SJSA1 (cell line): ENCODE measurements at places on chromosomes 6 and 20. TPM values are rescaled to one million over a fixed set of nuclear protein-coding genes. Genes with fewer than 3 reads are reported as not detected.

SPATS1 gene
- not detected in 2 replicates for total RNA-seq

- peak; percentile 16 for DNase-seq
Measured at GRCh38 chr6:337805-338368, 45.6 kb downstream of the DUSP22 start.

- DNase-seq: no peak
Measured at GRCh38 chr20:63534427-63534830, 2.7 kb downstream of the PTK6 start.

ATP6V1G2 gene
- 0.13 TPM in 1 of 2 replicates, not detected in the other for total RNA-seq

MKKS gene
- total RNA-seq: 8.6 and 11.8 TPM in 2 replicates

GRCh38 chr20:44533928-44534327 is 12.1 kb upstream of the SERINC3 start:
- no peak for DNase-seq

GRCh38 chr6:73608761-73609160 is 45.0 kb downstream of the SLC17A5 start:
- no peak for DNase-seq

DNA sequence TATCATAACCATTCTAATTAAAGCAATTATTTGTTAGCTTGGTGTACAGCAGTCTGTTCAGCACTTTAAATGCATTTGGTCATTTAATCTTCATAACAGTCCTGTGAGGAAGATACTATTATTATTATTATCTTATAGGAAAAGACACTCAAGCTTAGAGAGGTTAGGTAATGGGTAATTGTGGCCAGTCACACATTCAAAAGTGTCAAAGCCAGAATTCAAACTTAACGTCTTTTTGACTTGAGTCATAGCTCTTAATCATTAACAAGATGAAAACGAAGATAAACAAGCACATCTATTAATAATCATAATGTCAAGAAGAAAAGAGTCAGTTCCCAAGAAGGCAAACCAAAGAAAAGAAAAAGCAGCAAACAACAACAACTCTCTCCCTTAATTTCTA is 251.0 kb downstream of the SYNE1 start:
- no peak for DNase-seq

GRCh38 chr6:130050230-130050629 is 31.8 kb downstream of the L3MBTL3 start:
- no peak for DNase-seq

PTK6 gene
- not detected in 2 replicates for total RNA-seq

DNA sequence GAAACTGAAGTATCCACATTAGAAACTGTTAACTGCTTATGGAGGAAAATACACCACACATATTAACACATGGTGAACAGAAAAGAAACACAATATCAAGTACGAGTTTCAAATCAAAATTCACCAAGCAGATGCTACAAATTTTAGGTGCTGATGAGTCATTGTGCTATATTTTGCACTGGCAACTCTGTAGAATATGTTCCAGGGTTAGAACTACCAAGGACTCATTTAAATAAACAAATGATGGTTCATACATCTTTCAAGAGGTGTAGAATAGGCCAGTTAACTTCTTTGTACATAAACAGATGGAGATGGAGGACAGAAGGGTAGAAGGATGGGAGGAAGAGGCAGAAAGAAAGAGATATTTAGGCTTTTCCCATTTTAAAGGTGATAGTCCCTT is 184.9 kb downstream of the ARHGAP18 start:
- peak; percentile 14 for DNase-seq

GRCh38 chr6:150195996-150196417 is 53.2 kb downstream of the PPP1R14C start:
- no peak for DNase-seq

CLPSL1 gene
- not detected in 2 replicates for total RNA-seq

NOP56 gene
- 218 and 228 TPM in 2 replicates for total RNA-seq

- DNase-seq: peak; percentile 92
Measured at GRCh38 chr6:75524322-75524972, 30.8 kb upstream of the FILIP1 start.

TXLNB gene
- total RNA-seq: not detected in 2 replicates

- no peak for DNase-seq
Measured at GRCh38 chr20:19887556-19888268, 129.4 kb upstream of the NAA20 start.

- no peak for DNase-seq
Measured at GRCh38 chr6:2756241-2756640, 5.5 kb upstream of the MYLK4 start.

DNA sequence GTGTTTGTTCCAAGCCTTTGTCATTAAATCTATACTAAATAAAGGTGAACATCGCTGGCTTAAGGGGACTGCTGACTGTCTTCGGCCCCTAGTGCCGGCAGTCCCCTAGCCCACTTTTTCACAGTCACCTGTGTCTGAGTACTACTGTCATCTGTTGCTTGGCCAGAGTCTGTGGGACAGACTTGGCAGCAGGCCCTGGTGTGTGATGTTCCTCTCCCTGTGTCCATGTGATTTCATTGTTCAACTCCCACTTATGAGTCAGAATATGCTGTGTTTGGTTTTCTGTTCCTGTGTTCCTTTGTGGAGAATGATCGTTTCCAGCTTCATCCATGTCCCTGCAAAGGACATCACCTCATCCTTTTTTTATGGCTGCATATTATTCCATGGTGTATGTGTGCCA is 133.4 kb downstream of the HAO1 start:
- DNase-seq: no peak

MUC22 gene
- total RNA-seq: not detected in 2 replicates

HS3ST5 gene
- total RNA-seq: 1.7 and 2.9 TPM in 2 replicates

IMPG1 gene
- total RNA-seq: not detected in 2 replicates

GRCh38 chr6:118668761-118669385 is 17.5 kb upstream of the CEP85L start:
- no peak for DNase-seq

- no peak for DNase-seq
Measured at GRCh38 chr6:20919677-20920385, 385.6 kb downstream of the CDKAL1 start.

DNA sequence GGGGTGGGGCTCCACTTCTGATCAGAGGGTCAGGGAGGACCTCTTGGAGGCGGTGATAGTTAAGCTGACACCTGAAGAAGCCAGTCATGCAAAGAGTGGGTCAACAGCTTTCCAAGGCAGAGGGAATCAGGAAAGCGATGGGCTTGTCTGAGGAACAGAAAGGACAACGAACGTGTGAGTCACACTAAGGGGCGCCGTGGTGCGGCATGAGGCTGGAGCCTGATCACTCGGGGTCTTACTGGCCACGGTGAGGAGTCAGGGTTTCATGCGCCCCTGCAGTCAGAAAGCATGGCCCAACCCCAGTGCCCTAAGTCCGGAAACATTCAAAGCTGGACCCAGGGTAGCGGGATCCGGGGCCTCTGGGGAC is 50.6 kb upstream of the SLC32A1 start:
- DNase-seq: no peak

DNA sequence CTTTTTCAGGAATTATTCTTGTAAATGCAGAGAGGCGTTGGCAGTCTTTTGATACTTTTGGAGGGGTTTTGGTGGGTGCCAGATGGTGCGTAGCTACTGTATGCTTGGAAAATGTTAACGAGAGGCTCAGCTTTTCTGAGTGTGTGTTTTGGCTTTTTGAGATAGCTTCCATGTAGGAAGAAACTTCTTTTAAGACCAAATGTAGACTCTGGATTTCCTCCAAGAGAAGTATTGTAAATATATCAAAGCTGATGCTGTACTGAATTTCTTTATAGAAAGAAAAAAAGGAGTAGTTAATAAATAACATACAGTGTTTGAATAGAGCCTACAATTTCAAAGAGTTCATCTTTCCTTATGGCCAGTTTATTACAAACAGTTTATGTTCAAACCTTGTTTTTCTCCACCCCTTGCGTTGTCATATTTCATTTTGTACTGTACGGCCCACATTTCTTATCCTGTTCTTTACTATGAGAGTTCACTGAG is 16.7 kb downstream of the TIAM2 start:
- no peak for DNase-seq

DNA sequence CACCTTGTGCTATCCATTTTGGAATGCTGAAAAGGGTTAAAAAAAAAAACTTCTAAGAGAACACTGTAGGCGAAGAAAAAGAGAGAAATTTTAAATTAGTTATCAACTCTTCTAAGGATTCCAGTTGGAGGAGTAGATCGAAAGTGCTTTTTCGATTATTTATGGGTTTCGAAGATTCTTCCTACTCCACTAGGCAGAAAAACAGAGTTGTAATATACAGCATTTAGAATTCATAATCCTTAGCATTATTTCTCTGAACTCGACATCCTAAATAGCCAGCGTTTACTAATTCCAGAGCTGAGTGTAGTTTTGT is 817 bp upstream of the RNF217 start:
- DNase-seq: no peak

DNA sequence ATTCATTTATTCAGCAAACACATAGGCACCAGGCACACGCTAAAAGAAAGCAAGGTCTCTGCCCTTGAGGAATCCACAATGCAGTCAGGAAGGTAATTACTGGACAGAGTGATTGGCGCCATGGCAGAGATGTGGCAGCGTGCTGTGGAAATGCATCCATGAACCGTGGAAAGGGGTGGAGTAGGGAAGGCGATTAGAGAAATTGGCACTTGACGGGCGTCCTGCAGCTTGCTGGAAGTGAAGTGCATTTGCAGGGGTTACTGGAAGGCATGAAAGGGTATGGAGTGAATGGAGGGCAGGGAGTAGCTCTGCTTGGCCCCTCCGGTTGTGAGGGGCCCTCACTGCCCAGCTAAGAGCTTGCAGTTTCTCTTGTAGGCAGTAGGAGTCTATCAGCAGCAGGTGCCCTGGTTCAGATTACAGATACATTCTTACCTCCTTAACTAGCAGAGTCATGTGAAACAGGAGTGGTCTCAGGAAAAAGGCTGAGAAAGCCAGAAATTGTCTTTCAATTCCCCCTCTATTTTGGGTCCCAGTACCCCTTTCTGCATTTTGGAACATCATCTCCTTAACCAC is 122.5 kb upstream of the TIAM2 start:
- DNase-seq: no peak

GRCh38 chr6:47303342-47303741 is 6.4 kb downstream of the TNFRSF21 start:
- DNase-seq: no peak

OR2W1 gene
- total RNA-seq: not detected in 2 replicates

OTOR gene
- not detected in 2 replicates for total RNA-seq

DNA sequence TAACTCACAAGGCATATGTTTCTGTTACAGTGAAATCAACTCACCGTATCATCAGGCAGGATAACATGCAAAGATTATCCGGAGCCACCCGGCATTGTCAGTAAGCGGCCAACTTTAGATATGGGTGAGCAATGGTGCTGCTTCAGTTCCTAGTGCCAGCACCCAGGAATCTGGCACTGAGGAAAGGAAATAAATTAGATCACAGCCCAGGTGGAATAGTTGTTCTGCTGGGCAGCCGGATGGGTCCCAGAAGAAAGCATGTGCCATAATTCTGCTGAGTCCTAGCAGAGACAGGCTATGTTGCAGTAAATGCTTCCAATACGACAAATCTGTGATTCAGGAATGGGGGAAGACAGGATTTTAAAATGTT is 183.6 kb upstream of the SPTLC3 start:
- no peak for DNase-seq

CST4 gene
- total RNA-seq: not detected in 2 replicates

- DNase-seq: no peak
Measured at GRCh38 chr6:107655245-107655644, 165.3 kb downstream of the SOBP start.

KIF25 gene
- total RNA-seq: not detected in 2 replicates

DNA sequence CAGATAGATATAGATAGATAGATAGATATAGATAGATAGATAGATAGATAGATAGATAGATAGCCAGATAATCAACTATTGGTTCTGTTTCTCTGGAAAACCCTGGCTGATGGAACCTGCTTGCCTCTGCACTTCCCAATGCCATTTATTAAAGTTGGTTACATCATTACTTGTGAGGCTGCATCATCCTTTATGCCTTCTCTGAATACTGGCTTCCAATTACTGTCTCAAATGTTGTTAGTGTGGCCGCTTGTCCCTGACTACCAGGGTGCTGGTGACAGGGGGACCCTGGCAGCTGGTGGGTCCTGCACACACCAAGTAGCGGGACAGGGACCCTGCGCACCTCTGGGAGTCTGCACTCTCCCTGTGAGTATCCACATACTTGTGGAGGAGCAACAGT is 3.9 kb upstream of the SLPI start:
- DNase-seq: no peak

DNA sequence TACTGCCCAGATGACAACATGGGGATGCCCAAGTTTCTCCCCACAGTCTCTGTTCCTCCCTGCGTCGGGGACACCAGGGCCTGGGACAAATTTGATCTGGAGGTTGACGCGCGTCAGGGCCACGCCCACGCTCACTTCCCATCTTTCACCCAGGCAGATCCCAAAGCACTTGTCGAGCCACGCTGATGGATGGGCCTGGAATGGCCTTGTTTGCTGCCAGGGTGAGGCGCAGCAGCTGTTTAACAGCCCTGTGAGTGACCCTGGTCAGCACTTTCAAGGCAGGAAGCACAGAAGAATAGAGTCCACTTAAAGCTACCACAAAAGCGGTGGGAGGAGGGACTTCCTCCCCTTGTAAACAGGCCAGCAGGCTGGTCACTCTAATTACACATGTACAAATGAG is 324.7 kb upstream of the JARID2 start:
- DNase-seq: no peak

GRCh38 chr6:43242908-43243663 is at the start of gene TTBK1:
TSS of gene TTBK1 (plus strand) at chr6:43243481. CDS start at chr6:43246661, 3,180 bp downstream.
- no peak for DNase-seq

DNA sequence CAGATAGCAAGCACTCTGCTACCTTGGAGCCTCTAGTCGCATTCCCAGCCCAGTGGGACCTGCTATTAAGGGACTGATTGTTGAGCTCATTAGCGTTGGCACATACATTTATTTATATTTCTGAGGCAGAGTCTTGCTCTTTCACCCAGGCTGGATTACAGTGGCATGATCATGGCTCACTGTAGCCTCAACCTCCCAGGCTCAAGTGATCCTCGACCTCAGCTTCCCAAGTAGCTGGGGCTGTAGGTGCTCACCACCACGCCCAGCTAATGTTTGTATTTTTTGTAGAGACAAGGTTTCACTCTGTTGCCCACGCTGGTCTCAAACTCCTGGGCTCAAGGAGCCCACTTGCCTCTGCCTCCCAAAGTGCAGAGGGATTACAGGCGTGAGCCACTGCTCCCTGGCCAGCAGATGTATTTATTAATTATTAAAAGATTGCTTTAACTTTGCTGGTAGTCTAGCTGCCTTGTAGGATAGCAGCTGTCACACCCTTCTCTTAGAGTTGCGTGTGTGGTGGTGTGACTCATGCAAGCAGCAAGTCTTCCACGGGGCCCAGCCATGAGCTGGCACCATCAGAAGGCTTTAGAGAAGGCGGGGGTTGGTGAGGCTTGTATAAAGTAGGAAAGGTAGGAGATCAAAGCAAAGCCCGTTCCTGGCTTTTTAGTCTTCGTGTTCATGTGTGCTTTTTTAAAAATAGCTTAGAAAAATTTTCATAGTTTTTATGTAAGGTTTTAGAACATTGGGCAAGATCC is 16.5 kb downstream of the ACTR5 start:
- DNase-seq: peak; percentile 48

DNA sequence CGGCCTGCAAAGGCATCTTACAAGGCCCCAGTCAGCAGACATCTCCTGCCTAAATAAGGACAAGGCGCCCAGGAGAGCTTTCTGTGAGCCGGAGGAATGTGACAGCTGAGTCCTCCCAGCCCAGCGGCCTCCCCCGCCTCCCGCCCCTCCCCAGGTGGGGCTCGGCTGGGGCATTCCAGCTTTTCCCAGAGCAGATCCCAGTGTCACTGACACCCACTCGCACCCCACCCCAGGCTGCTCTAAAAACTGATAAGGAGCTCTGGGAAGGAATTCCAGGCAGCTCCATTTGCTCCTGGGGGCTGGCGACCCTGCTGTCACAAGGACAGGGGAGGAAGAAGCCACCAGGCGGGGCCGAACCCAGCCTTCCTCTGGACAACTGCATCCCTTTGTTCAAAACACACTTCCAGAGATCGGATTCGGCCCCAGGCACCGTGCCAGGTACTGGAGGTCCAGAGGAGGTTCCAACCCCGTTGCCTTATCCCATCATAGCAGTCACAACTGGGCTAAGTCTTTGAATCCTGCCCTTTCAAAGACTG is 49.7 kb downstream of the JPH2 start:
- peak; percentile 85 for DNase-seq
